ENCODE measurements at places on chromosomes 5 and 9. TPM values are rescaled to one million over a fixed set of nuclear protein-coding genes. Genes with fewer than 3 reads are reported as not detected.

DNA sequence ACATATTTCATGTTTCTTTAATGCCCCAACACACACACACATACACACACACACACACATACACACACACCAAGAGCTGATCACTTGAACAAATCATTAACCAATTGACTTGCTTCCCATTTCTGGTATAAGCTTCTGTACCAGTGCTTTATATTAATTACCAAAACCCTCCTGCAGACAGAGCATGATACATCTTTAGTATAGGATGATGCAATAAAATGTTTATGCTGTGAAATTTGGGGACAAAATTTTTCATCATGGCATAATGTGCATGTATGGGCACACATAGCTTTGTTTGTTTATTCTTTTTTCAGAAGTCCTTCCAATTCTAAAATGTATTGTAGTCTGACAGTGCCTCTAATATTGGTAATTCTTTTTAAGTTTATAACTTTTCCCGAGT lies 34.5 kb downstream of the SLC1A3 start:
- no peak overlapping the region for H3K4me3 ChIP-seq
- no peak overlapping the region for H3K27ac ChIP-seq
- no peaks in the 10 kb centered on the region for H3K4me1 ChIP-seq
- no peak for DNase-seq

- no peaks in the 10 kb centered on the region for H3K36me3 ChIP-seq
- DNase-seq, result no peak
These were observed 111.8 kb downstream of the UNC13B start for GRCh38 chr9:35273591-35273990.

DNA sequence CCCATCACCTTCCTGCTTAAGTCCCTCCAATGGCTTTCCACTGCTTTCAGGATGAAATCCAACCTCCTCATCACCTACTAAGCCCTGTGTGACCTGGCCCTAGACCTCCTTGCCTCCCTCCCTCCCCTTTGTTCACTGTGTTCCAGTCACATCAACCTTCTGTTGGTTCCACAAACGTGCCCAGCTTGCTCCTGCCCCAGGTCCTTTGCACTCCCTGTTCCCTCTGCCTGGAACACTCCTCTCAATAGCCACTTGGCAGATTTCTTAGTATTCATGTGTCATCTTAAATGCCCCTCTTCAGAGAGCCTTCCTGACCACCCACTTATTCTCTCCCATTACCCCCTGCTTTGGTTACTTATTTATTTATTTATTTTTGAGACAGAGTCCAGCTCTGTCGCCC lies 24.1 kb upstream of the STXBP1 start:
- no peaks in the 10 kb centered on the region for H3K27me3 ChIP-seq
- no peaks in the 10 kb centered on the region for H3K36me3 ChIP-seq
- H3K4me1 ChIP-seq, result peaks cover 40% of the 10 kb centered on the region
- DNase-seq, result no peak
- H3K27ac ChIP-seq, result no peak overlapping the region
- no peak overlapping the region for H3K4me3 ChIP-seq

DNA sequence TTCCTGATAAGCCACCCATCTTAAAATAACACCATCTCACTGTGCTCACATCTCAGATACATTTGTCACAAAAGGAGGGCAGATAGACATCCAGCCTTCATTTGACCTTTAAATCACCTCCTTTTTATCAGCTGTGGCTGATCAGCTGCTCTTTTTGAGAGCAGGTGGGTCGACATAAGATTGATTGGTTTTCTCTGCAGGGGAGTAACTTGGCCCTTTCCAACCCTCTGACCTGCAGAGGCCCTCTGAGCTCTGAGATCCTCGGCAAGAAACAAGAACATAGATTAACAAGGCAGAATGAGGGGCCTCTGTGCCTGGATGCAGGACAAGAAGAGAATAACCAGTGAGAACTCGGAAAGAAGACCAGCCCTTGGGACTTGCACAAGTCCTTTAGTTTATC lies 33.5 kb upstream of the GLRA1 start:
- H3K27ac ChIP-seq, result no peak overlapping the region
- no peaks in the 10 kb centered on the region for H3K4me1 ChIP-seq
- H3K36me3 ChIP-seq, result no peaks in the 10 kb centered on the region
- DNase-seq, result no peak
- H3K27me3 ChIP-seq, result no peaks in the 10 kb centered on the region

- no peaks in the 10 kb centered on the region for H3K36me3 ChIP-seq
- no peak overlapping the region for H3K4me3 ChIP-seq
- no peak overlapping the region for H3K27ac ChIP-seq
These were observed 780.2 kb upstream of the WWC1 start for GRCh38 chr5:167511276-167511675.

DNA sequence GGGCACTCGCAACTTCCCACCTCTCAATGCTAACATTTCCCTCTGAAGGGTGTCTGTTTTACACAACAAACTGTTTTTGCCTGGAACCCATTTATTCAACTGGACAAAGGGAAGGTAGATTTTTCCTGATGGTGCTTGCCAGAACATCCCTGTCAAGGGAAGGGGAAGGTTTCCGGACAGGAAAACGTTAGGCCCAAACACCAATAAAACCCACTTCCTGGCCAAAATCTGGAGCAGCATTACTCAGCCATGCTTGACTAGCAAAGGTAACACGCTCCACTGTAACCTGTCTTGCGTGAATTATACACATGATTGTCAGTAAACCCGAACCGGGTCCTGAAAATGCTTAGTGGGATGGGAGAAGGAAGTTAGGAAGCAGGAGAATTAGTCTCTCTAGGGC lies 90.2 kb downstream of the SAXO1 start:
- H3K36me3 ChIP-seq, result no peaks in the 10 kb centered on the region
- no peaks in the 10 kb centered on the region for H3K4me1 ChIP-seq
- no peak overlapping the region for H3K27ac ChIP-seq
- DNase-seq, result no peak
- no peak overlapping the region for H3K4me3 ChIP-seq

- no peak overlapping the region for H3K27ac ChIP-seq
- no peaks in the 10 kb centered on the region for H3K4me1 ChIP-seq
- DNase-seq, result no peak
- no peaks in the 10 kb centered on the region for H3K27me3 ChIP-seq
- H3K4me3 ChIP-seq, result no peak overlapping the region
- H3K36me3 ChIP-seq, result no peaks in the 10 kb centered on the region
These were observed 134.8 kb downstream of the CDH10 start for GRCh38 chr5:24509943-24510342.

GRCh38 chr5:32326216-32326772 lies 13.6 kb upstream of the MTMR12 start:
- DNase-seq, result no peak
- H3K36me3 ChIP-seq, result no peaks in the 10 kb centered on the region
- no peak overlapping the region for H3K4me3 ChIP-seq
- no peak overlapping the region for H3K27ac ChIP-seq
- H3K27me3 ChIP-seq, result no peaks in the 10 kb centered on the region
- no peaks in the 10 kb centered on the region for H3K4me1 ChIP-seq

- DNase-seq, result no peak
- no peak overlapping the region for H3K27ac ChIP-seq
- H3K4me3 ChIP-seq, result no peak overlapping the region
- H3K4me1 ChIP-seq, result no peaks in the 10 kb centered on the region
- H3K27me3 ChIP-seq, result no peaks in the 10 kb centered on the region
- no peaks in the 10 kb centered on the region for H3K36me3 ChIP-seq
These were observed 99.4 kb downstream of the RMI1 start for GRCh38 chr9:84079994-84080393.

- no peak overlapping the region for H3K27ac ChIP-seq
- H3K36me3 ChIP-seq, result no peaks in the 10 kb centered on the region
- H3K4me3 ChIP-seq, result no peak overlapping the region
- no peak for DNase-seq
- H3K27me3 ChIP-seq, result no peaks in the 10 kb centered on the region
- H3K4me1 ChIP-seq, result no peaks in the 10 kb centered on the region
These were observed 2071.4 kb downstream of the MAT2B start for GRCh38 chr5:165576678-165577275.

- H3K4me3 ChIP-seq, result no peak overlapping the region
- H3K36me3 ChIP-seq, result no peaks in the 10 kb centered on the region
- no peak overlapping the region for H3K27ac ChIP-seq
- no peak for DNase-seq
- H3K27me3 ChIP-seq, result no peaks in the 10 kb centered on the region
These were observed 153.5 kb upstream of the KIF2A start for GRCh38 chr5:62152394-62153087.

DNA sequence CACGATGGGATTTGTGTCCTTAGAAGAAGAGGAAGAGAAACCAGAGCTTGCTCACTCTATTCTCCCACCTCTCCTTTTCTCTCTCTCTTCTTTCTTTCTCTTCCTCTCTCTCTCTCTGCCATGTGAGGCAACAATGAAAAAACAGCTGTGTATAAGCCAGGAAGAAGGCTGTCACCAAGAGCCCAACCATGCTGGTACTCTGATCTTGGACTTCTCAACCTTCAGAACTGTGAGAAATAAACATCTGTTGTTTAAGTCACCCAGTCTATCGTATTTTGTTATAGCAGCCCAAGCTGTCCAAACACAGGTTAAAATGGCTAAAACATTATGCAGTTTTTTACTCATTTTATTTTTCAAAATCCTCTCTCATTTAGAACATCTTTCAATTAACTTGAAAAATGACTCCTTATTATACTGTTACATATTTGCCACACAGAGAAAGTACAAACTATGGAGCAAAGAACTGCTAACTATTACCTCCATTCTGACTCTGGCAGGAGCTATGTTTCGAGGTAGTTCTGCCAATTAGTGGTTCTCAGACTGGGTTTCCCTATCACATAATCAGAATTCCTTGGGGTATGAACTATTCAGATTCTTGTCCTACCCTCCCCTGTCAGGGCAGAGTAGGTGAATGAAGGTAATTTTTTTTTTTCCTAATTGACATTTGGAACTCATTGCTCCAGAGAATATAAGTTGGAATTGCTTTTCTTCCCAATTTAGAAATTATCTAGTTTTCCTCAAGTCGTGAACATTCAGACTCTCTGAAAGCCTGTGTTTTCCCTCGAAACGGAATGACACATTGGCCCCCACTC lies 434.6 kb downstream of the ENC1 start:
- H3K4me3 ChIP-seq, result no peak overlapping the region
- H3K27ac ChIP-seq, result no peak overlapping the region
- no peak for DNase-seq

GRCh38 chr5:180133971-180134508 lies 62.5 kb upstream of the RNF130 start:
- DNase-seq, result peak; percentile 34
- no peaks in the 10 kb centered on the region for H3K27me3 ChIP-seq
- no peak overlapping the region for H3K27ac ChIP-seq
- no peaks in the 10 kb centered on the region for H3K36me3 ChIP-seq
- no peak overlapping the region for H3K4me3 ChIP-seq

- no peak overlapping the region for H3K27ac ChIP-seq
- DNase-seq, result no peak
- no peak overlapping the region for H3K4me3 ChIP-seq
- no peaks in the 10 kb centered on the region for H3K36me3 ChIP-seq
- no peaks in the 10 kb centered on the region for H3K27me3 ChIP-seq
These were observed 9.1 kb downstream of the BRD3 start for GRCh38 chr9:134058716-134059115.

GRCh38 chr5:89513299-89514044 lies 630.5 kb upstream of the MEF2C start:
- no peaks in the 10 kb centered on the region for H3K4me1 ChIP-seq
- H3K27ac ChIP-seq, result no peak overlapping the region
- no peaks in the 10 kb centered on the region for H3K27me3 ChIP-seq
- no peak overlapping the region for H3K4me3 ChIP-seq
- no peak for DNase-seq
- no peaks in the 10 kb centered on the region for H3K36me3 ChIP-seq

Gene PCA3
- 0.16 TPM for total RNA-seq

Gene UGCG
- total RNA-seq, result 29.0 TPM

Gene SLC6A18
- total RNA-seq, result not detected

Gene OLFML2A
- total RNA-seq, result 10.8 TPM

Gene TNFSF15
- 11.5 TPM for total RNA-seq
